Left ventricle myocardium superior (tissue), 1 donor: ENCODE measurements at places on chromosomes 12 and 14. TPM values are rescaled to one million over a fixed set of nuclear protein-coding genes. Genes with fewer than 3 reads are reported as not detected.

- no peak for DNase-seq
These were observed 691.8 kb downstream of the FLRT2 start for GRCh38 chr14:86221755-86222154.

DNA sequence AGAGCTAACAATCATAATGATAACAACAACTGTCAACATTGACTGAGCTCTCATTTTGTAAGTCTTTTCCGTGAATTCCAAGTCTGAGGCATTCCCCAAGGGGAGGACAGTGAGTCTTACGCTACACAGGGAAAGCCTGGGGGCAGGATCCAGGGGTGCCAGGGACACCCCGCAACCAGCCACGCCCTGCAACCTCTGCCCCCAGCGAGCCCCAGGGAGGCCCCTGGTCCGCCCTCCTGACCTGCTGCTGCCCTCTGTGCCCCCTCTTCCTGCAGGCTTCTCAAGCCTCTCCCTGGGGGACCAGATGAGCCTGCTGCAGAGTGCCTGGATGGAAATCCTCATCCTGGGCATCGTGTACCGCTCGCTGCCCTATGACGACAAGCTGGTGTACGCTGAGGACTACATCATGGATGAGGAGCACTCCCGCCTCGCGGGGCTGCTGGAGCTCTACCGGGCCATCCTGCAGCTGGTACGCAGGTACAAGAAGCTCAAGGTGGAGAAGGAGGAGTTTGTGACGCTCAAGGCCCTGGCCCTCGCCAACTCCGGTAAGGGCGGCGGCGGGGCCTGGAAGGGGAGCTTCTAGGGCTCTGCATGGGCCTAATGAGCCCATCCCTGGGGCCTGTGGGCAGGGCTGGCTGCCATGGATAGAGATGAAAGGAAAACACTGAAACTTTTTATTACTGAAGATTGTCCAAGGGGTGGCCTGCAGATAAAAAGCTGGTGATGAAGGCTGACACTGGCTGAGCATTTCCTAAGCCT, 115.4 kb downstream of the ESRRB start:
- DNase-seq: no peak

DNA sequence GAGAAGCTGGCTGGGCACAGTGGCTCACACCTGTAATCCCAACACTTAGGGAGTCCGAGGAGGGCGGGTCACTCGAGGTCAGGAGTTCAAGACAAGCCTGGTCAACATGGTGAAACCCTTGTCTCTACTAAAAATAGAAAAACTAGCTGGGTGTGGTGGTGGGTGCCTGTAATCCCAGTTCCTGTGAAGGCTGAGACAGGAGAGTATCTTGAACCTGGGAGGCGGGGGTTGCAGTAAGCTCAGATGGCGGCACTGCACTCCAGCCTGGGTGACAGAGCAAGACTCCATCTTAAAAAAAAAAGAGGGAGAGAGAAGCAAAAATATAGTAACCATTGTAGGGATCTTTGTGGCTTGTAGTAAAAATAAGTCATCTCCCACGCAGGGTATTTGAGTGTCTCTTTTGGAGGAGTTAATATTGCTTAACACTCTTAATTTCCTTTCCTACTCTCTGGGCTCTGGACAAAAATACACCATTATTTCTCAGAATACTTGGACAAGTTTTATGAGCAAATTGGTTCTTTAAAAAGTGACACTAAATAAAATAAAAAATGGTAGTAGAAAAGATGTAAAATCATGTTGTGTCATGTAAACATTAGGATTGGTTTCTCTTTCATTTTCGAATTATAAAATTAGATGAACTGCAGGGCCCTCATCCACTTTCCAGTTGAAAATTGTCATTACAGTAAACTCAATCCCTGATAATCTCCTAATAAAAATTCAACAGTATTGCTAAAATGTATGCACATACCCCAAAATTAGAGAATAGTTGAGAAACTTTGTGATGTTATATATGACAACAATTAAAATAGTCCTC, 61.1 kb upstream of the C12orf71 start:
- no peak for DNase-seq

- no peak for DNase-seq
These were observed 178.6 kb downstream of the EFCAB11 start for GRCh38 chr14:89775946-89776345.

- no peak for DNase-seq
These were observed 59.2 kb downstream of the TMEM30B start for GRCh38 chr14:61221906-61222305.

DNA sequence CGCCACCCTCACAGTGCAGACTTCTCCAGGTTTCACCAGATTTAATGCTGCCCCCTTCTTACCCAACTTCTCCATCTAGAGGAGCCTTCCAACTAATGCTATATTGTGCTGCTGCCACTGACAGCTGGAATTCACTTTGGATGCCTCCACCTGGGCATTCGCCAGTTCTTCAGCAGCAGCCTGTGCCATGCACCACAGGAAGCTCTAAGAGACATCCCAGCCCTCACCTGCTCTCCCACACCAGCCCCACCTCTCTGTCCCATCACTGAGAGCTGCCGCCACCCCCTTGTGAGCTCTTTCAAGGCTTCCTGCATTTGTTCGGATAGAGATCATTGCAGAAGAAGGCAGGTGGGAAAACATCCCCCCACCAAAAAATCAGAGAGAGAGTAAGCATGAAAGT, 4.6 kb upstream of the KRT2 start:
- DNase-seq: no peak

- DNase-seq: no peak
These were observed 4.7 kb downstream of the FOS start for GRCh38 chr14:75283162-75283832.

DNA sequence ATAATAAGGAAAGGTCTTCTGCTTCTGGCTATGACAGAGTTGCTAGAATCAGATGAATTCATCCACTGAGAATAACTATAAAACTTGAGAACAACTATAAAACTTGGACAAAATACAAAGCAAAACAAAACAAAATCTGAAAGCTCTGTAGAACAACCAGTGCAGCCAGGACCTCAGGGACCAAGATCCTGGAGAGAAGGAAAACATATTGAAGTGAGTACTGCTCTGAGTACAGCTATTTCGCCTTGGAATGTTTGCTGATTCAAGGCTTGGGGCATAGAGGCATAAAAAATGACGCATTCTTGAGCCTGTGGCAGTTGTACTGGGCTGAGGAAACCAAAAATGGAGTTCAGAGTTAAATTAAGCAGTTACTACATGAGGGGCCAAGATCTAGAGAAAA, 21.7 kb downstream of the FOXA1 start:
- no peak for DNase-seq

- no peak for DNase-seq
These were observed 13.2 kb downstream of the RASSF8 start for GRCh38 chr12:25971654-25972041.

- no peak for DNase-seq
These were observed 33.7 kb upstream of the DLK1 start for GRCh38 chr14:100692859-100693558.

GRCh38 chr12:40831916-40832315, 139.7 kb downstream of the CNTN1 start:
- DNase-seq: no peak

DNA sequence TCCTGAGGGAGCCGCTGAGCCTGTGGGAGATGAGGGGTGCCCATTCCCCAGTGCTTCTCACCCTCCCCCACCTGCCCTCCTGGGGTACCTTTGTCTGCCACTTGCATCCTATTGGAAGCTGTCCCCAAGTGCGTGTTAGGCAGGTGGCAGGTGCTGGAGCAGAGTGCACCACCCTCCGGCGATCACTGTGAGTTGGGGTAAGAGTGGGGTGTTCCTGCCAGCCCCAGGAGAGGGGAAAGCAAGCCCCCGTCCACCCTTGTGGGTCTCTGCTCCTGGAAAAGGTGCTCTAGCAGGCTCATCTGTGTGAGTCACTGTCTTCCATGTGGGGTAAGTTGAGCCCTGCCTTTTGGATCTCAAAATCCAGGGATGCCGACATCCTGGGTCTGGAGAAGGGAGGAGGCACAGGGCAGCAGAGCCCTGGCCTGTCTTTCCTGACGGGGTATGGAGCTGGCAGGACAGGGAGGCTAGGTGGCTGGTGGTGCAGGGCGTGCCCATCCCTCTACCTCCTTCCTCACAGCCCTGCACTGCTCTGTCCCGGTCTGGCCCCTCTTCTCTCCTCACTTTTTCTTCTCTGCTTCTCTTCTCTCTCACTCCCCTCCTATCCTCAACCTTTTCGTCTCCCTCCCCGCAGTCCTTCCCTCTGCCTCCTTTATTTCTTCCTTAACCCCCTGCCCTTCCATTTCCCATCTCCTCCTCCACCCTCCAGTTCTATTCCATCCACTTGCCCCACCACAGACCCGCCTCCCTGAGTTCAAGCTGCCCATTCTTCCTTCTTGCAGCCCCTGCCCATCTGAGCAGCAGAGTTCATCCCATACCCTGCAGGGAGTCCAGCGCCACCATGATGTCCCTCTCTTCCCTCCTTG, 20.1 kb upstream of the KRT7 start:
- DNase-seq: no peak

GRCh38 chr12:54337854-54338650, 13.1 kb downstream of the COPZ1 start:
- DNase-seq: no peak

GRCh38 chr12:105252901-105253300, 16.9 kb upstream of the APPL2 start:
- DNase-seq: no peak

GRCh38 chr12:110616471-110617115, 2.7 kb downstream of the TCTN1 start:
- DNase-seq: no peak

DNA sequence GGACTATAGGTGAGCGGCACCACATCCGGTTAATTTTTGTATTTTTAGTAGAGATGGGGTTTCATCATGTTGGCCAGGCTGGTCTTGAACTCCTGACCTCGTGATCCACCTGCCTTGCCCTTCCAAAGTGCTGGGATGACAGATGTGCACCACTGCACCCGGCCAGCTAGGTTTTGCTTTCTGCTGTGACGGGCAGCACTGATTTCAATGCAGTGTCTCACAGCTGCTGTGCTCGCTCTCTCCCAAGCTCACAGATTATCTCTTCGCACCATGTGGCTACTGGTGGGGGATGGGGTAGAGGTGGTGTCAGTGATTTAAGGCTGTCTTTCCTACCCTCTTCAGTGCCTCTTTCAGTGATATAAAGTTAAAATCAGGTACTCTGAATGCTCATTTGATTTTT, 909.1 kb downstream of the TRHDE start:
- DNase-seq: no peak

DNA sequence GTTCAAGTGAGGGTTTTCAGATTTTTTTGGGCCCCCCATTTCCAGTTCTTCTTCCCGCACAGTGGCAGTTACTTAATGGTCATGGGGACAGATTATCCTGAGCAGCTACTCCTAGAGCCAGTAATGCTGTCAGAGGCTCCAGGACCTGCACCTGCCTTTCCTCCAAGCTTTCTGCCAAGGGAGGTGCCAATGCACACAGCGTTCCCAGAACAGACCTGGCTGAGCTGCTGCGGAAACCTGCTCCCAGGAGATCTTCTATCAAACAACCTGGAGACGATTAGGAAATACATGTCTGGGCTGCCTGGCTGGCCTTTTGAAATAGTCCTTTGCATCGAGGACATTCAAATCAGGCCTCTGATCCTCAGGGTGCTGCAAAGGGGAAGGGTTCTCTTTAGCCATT, 120.9 kb downstream of the SLC8A3 start:
- no peak for DNase-seq

DNA sequence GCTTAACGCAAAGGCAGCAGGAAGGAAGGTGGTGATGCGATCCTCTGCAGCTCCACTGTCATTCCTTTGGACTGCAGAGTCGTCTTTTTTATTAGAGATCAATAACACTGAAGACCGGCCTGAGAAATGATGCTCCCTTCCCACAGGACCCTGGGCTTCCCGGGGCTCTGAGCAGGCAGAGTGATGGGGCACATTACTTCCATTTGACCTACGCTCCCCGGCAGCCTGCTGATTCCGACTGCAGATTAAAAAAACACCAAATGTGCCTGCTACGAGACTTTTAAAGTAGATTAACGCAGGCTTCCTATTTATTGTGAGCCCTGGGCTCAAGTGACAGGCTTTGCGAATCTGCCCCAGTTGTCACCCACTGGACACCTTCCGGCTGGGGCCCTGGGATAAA, 37.5 kb downstream of the KCNA1 start:
- DNase-seq: no peak

- peak; percentile 63 for DNase-seq
These were observed 16.3 kb downstream of the SMCO2 start for GRCh38 chr12:27462851-27463250.

PRKD1 gene
- total RNA-seq: 3.0 TPM

HHIPL1 gene
- 1.5 TPM for total RNA-seq

RHOJ gene
- 13.3 TPM for total RNA-seq

GPD1 gene
- 33.9 TPM for total RNA-seq

RFLNA gene
- total RNA-seq: 0.10 TPM

OTX2 gene
- total RNA-seq: not detected

PPFIA2 gene
- 0.37 TPM for total RNA-seq

WDR89 gene
- 6.5 TPM for total RNA-seq
